ENCODE measurements at places on chromosomes 11 and 22.

- DNase-seq, result no peak
These were observed 72.9 kb downstream of the TNRC6B start for GRCh38 chr22:40250608-40251007.

DNA sequence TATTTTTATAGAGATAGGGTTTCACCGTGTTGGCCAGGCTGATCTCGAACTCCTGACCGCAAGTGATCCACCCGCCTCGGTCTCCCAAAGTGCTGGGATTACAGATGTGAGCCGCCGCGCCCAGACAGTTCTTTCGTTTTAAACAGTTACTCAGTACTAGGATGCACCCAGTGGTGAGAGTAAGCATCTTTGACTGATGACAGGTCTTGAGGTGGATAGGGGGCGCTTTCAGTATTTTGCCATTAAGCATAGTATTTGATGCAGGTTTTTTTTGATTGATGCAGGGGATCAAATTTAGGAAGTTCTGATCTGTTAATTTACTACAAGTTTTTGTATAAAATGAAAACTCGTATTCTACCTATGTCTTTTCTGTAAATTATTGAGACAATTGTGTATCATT is 13.2 kb upstream of the TRIM34 start:
- no peak for DNase-seq

- DNase-seq, result no peak
These were observed 27.7 kb upstream of the WNT11 start for GRCh38 chr11:76234021-76234415.

GRCh38 chr22:29343313-29343805 is 27.9 kb upstream of the RASL10A start:
- DNase-seq, result no peak

GRCh38 chr22:29635734-29636357 is 32.4 kb downstream of the NF2 start:
- DNase-seq, result no peak

DNA sequence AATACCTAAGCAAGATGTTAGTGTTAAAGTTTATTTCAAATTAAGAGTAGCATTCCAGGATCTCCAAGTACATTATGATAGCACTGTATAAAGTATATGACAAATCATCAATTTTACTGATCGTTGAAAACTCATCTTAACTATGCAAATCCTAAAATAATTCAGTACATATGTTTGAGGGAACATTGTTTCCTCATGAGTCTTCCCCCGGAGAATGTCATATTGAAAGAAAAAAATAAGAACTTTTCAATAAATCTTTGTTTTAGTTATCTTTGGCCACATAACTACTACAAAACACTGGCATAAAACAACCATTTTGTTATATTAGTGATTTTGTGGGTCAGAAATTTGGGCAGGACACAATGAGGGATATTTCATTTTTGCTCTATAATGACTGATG is 135.4 kb downstream of the METTL15 start:
- no peak for DNase-seq

DNA sequence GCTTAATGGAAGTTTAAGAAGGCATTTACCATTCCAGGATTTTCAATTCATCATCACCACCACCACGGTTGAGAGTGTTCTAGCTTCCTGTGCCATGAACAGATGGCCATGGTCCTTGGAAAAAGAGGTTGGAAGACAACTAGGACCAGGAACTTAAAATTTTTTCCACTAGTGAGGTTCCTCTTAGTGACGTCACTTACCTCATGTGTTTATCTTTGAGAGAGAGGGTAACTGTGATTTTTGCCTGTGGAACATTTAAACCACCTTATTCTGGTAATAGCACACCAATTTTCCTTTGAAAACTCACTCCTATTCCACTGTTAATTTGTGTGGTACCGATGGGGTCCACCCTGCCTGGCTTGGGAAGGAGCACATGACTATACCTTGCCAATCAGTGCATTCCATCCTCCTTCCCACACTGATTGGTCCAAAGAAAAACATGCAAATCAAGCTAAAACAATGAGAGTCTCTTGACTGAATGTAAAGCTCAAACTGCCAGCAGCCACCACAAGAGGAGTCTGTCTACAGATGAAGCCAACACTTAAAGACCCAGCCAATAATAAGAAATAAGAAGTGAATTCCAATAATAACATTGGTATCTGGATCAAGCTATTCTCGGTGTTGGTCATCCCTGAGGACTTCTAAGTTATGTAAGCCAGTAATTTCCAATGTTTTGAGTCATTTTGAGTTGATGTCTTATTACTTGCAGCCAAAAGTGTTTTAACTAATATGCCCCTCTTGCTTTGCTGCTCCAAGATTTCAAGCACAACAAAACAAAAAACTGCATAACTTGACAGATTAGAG is 111.8 kb downstream of the MPPED2 start:
- DNase-seq, result no peak

- DNase-seq, result no peak
These were observed 34.6 kb downstream of the LGR4 start for GRCh38 chr11:27437829-27438594.

DNA sequence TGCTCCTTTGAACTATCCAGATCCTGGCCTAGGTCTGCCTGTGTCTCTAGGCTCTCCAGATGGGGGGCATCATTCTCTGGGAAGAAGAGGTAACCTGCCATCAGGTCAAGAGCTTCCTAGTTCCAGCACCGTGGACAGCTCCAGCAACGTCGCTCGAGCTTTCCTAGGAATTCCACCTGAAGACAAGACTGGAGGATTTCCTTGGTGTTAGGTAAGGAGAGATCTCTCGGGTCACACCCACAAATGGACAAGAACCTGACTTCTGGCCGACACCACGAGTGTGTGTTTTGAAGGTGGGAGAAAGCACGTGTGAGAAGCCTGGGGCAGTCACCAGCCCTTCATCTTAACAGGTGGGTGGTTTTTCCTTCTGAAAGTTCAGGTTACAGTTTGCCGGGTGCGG is 1.2 kb downstream of the PRG3 start:
- DNase-seq, result no peak

DNA sequence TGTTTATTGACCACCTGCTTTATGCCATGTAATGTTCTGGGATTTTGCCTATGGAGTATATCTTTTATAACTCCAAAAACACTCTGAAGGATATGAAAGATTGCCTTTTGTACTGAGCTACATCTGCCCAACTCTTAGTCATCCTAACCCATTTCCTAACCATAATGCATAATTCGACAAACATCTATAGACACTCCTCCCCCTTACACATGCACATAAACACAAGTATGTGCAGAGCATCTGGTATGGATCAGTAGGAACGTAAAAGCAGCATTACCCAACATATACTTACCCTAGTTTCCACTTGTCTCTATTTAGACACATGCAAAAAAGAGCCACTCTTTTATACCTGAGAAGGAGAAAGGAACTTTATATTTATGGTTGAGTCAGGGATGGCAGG is 272.8 kb downstream of the FAM76B start:
- no peak for DNase-seq

GRCh38 chr11:44171518-44171917 is 76.0 kb downstream of the EXT2 start:
- no peak for DNase-seq

DNA sequence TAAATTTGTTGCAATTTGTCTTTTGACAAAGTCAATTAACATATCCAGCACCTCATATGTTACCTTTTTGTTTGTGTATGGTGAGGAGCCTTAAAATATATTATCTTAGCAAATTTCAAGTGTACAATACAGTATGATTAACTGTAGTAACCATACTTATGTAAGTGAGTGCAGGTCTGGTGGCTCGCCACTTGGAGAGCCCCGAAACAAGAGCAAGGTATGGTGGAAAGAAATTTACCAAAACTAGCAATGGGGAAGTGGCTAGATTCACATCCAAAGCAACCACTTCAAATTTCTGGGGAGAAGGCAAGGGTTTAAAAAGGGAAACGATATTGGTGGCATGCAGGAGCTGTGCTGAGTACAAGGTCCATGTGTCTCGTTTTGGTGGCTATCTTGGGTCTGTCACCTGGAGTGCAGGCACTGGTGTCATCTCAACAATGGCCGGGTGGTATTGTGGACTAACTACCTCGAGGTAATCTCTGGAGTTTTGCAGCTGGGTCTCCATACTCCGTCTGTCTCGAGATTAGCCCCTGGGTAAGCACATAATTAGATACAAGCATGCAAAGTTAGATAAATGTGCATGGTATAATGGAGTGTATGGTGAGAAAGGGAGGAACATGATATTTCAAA is 8.2 kb upstream of the FNBP4 start:
- DNase-seq, result no peak

- DNase-seq, result no peak
These were observed 580 bp downstream of the DTX4 start for GRCh38 chr11:59172345-59173079.

GRCh38 chr22:35784633-35785032 is 67.0 kb downstream of the APOL5 start:
- no peak for DNase-seq

GRCh38 chr11:2156416-2157182 is 4.4 kb downstream of the INS start:
- no peak for DNase-seq

GRCh38 chr22:47401592-47401898 is 639.1 kb downstream of the TBC1D22A start:
- DNase-seq, result no peak

- DNase-seq, result no peak
These were observed 306.8 kb downstream of the CADM1 start for GRCh38 chr11:115197433-115197832.

DNA sequence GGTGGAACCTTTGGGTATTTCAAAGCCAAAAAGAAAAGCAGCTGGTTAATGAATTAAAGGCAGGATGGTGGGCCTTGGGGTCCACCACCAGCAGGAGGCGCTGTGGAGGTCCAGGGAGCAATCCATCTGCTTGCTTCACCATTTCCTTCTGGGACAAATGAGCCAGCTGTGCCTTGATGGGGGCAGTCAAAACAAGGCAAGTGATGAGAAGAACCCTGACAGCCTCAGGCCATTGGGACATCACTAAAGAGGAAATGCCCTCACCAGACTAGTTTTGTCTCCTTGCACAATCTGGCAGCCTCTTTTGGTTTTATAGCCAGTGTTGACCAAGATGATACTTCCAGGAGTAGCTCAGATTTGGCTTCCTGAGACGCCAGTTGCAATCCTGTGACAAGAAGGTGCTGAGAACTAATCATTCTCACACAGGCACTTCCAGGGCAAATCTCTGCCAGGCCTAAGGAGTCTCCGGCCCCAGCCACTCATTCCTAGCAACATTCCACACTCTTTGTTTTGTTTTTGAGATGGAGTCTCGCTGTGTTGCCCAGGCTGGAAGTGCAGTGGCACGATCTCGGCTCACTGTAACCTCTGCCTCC is 38.2 kb upstream of the WEE1 start:
- peak; percentile 60 for DNase-seq

DNA sequence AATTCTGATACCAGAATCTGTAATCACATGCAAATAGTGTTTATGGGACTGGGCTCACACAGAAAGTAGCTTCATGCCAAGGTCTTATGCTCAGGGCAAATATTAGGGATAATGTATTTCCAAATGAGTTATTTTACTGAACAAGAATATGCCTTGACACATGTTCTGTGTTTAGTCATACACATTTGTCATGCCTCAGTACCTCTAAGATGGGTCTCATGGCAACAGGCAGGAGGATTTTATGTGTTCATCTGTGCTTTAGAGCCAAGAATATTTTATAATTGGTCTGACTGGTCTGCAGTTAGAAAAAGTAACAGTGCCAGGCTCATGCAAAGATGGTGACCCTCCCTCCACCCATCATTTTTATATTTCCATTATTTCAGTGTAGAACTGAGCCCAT is 49.1 kb downstream of the JAM3 start:
- DNase-seq, result no peak

- no peak for DNase-seq
These were observed 803 bp upstream of the IFT27 start for GRCh38 chr22:36776722-36777121.

DNA sequence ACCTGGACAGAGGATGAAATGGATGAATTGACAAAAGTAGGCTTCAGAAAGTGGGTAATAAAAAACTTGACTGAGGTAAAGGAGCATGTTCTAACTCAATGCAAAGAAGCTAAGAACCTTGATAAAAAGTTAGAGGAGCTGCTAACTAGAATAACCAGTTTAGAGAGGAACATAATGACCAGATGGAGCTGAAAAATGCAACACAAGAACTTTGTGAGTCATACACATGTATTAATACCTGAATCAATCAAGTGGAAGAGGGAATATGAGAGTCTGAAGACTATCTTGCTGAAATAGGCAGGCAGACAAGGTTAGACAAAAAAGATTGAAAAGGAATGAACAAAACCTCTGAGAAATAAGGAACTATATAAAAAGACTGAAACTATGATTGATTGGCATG is 47.9 kb upstream of the SLC22A9 start:
- DNase-seq, result no peak

GRCh38 chr11:115612046-115612730 is 108.0 kb upstream of the CADM1 start:
- DNase-seq, result no peak

DNA sequence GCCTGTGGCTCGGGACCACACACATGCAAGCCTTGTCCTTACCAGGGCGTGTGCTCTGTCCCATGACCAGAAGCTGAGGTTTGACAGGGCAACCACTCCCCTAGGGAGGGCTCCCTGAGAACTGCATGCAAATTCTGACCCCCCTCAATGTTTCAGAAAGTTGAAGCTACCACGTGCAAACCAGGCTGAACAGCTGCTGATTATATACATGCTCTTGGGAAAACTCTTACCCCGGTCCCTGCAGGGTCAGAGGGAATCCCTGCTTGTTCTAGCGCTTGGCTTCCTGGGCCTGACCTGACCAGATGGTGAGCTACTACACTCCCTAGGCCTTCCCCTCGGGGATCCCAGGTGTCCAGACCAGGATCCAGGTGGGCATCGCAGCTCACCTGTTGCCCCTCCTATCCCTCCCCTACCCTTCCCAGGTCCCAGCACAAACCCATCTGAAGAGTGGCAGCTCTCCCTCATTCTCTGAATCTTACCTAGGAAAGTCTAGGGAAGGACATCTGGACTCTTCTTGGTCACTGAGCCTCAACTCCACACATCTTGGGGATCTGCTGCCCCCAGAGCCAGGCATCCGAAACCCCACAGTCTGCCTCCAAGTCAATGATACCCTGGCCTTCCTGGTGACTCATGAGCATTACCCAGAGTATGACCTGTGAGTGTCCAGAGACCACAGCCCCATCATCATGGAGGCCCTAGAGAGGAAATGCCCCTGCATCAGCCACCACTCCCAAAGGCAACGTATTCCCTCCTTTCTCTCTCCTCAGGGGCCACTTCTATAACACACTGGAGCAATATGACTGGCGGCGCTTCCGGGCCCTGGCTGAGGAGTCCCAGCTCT is 61.5 kb downstream of the BTG4 start:
- no peak for DNase-seq

- no peak for DNase-seq
These were observed 196.3 kb upstream of the ARHGAP20 start for GRCh38 chr11:110908401-110909105.

- peak; percentile 12 for DNase-seq
These were observed 26.0 kb upstream of the FADD start for GRCh38 chr11:70176940-70177689.

DNA sequence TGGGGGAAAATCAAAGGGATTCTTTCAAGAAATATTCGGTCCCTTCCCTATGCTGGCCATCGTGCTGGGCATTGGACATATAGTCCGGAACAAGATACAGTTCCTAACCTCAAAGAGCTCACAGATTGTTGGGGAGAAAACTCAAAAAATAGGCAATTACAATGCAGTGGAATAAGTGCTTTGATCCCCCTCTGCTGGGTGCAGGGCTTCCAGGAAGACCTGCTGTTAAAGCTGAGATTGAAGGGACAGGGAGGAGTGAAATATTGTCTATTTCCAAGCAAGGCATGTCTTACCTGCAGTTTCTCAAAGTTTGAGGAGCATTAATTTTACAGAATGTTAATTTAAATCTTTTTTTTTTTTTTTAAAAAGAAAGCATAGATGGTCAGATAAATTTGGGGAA is 75.1 kb upstream of the SESN3 start:
- no peak for DNase-seq
